CD4-positive, alpha-beta T cell treated with Interleukin-1 beta for 1 hour (primary cell): ENCODE measurements at places on chromosomes 2 and 18.

GRCh38 chr2:21228041-21228895, 104.5 kb downstream of the TDRD15 start:
- no peak for DNase-seq

GRCh38 chr2:130755256-130756052, at the start of gene AMER3:
Gene AMER3, plus strand, starts transcription at chr2:130755540. Its CDS starts 6,533 bp downstream, at chr2:130762073.
- no peak for DNase-seq

GRCh38 chr18:47036298-47036874, 965 bp upstream of the ELOA2 start:
- DNase-seq, result no peak

GRCh38 chr2:108884619-108885018, 98.0 kb downstream of the CCDC138 start:
- DNase-seq, result no peak
